ENCODE measurements at places on chromosomes 7 and 10.

DNA sequence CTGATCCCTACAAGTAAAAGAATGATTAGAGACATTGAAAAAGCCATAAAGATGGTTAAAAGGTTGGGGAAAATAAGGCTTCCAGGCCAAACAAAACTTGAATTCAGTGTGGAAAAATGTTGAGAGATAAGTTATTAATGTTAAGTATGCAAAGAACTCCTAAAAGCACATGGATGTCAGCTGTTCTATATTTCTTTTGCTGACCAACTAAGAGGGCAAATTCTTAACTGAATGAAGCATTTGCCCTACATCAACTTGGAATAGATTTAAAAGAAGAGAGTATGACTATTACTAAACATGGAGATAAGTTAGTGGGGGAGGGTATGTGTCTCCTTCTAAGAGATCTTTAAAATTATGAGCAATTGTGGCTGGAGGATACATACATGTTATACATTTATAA is 124.8 kb downstream of the KIAA1217 start:
- no peak for DNase-seq

- no peak for DNase-seq
Measured at GRCh38 chr7:276230-276835, 13.6 kb upstream of the FOXL3 start.

DNA sequence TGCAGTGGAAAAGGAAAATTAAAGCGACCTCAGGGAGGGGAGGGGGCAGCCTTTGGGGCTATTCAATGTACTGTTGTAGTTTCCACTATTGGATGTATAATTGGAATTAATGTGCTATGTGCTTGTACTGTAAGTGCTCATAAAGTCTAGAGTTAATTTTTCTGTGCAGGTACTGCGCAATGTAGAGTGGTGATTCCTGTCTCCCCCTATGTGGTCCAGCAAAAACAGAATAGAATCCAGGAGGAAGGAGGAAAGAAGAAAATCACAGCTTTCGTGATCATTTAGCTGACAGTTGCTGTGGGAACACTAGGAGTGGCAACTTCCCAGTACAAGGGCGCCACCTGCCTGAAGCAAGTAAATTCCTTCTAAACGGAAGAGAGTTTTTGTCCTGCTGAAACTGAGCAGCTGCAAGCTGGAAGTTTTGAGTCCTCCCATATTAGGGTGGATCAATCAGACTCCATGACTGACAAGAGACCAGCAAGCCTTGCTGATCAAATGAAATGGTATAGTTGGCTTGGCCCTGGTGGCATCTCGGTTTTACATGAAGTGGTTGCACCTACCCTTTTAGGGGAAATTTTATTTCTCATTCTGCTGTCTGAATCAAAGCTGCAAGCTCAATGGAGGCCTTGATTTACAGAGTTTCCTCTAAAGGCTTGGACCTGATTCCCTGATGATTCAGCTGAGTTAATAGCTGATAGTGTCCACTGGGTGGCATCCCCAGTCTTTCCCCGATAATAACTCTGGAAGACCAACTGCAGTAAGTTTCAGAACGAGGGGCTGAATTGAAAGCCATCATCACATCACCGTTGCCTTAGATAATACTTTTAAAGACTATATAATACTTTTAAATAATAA is 299.8 kb downstream of the HGF start:
- DNase-seq: no peak

- DNase-seq: no peak
Measured at GRCh38 chr7:33578881-33579672, 326.3 kb upstream of the BMPER start.

GRCh38 chr7:121105262-121105661 is 116.8 kb downstream of the CPED1 start:
- DNase-seq: no peak

GRCh38 chr10:73410897-73411296 is 3.0 kb downstream of the ANXA7 start:
- no peak for DNase-seq

All from stimulated activated CD8-positive, alpha-beta memory T cell treated with anti-CD3 and anti-CD28 coated beads, Interleukin-4, amount 100 ng/mL, for 1 hour (primary cell).